ENCODE measurements at places on chromosomes 6 and 20.

GRCh38 chr6:126787635-126788034, 330.8 kb upstream of the RSPO3 start:
- no peak for DNase-seq

GRCh38 chr6:75217193-75217592, 11.3 kb upstream of the COL12A1 start:
- no peak for DNase-seq

- DNase-seq: no peak
Measured at GRCh38 chr6:164258421-164258820, 843.9 kb downstream of the QKI start.

DNA sequence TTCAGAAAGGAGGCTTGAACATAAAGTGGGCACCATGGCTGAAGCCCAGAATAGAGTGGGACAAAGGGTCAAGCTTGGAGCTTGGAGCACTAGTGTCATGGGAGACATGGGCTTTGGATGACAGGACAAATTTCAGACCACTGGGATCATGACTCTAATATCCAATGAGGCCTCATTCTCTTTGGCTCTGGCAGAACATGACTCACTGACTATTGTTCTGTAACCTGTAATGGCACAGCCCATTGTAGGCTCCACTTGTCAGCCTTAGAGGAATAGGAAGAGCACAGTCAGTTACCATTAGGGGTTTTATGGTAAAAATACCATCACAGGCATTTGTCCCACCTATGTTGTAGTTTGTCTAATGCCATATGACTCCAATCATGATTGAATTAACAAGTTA, 34.0 kb upstream of the MMS22L start:
- DNase-seq: no peak

GRCh38 chr6:152391179-152391880, 245.8 kb downstream of the SYNE1 start:
- DNase-seq: no peak
